ENCODE measurements at places on chromosomes 11 and 22. TPM values are rescaled to one million over a fixed set of nuclear protein-coding genes. Genes with fewer than 3 reads are reported as not detected.

Gene AMPD3
- 5.6 TPM for total RNA-seq

Gene DEUP1
- total RNA-seq, result 0.91 TPM

Gene SEPTIN5
- 7.3 TPM for total RNA-seq

Gene OR4A16
- not detected for total RNA-seq

Gene NOX4
- total RNA-seq, result 36.5 TPM

Gene ELF5
- total RNA-seq, result not detected

Gene GRIK4
- total RNA-seq, result 3.9 TPM

Gene CDKN1C
- 7.5 TPM for total RNA-seq

Gene OR8K3
- not detected for total RNA-seq

Data from astrocyte (in vitro differentiated cells and primary cell).